ENCODE measurements at places on chromosomes 3 and 15.

GRCh38 chr3:169227911-169228310, 435.6 kb downstream of the MECOM start:
- DNase-seq = no peak

- DNase-seq = no peak
Observed at GRCh38 chr3:172982736-172983364, 158.2 kb downstream of the SPATA16 start.

DNA sequence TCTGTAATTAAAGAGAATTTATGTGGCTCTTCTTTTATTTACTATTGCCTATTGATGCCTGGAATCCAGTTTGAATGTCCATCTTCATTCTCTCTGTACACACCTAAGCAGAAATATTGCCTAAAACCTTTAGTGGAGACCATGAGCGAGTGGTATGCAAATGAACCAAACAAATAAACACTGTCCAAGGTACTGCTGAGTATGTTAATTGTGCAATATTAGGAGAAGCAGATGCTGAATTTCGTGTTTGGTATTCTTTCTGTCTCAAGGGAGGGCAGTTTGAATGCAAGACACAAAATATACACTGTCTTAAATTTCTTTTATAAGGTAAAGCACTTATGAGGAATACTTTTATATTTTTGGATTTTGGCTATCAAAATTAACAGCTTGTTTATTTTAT, 440.9 kb downstream of the RBMS3 start:
- DNase-seq = no peak

DNA sequence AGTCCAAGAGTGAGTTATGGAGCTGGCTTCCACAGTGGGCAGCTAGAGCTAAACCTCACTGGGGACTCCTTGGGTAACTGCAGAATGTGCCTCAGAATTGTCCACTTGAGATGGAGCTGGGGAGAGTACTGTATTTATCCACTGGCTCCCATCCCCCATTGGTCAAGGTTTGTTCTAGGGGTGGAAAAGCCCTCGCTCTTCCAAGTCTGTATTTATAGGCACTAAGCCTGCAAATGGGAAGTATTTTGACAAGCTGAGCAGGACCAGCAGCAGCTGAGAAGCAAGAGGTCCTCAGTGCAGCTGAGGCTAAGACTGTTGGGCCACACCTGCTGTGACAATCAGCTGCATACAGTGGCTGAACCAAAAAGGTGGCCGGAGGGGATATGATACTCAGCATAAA, 5.8 kb downstream of the USP13 start:
- no peak for DNase-seq

- DNase-seq = no peak
Observed at GRCh38 chr3:149977386-149977785, 6.7 kb upstream of the PFN2 start.

GRCh38 chr3:196418601-196419000, 13.6 kb downstream of the UBXN7 start:
- no peak for DNase-seq
